CD4-positive, alpha-beta T cell treated with Interferon gamma for 1 hour (primary cell): ENCODE measurements at places on chromosomes 6 and 20.

- no peak for DNase-seq
Observed at GRCh38 chr20:40687384-40688128, 1.5 kb downstream of the MAFB start.

DNA sequence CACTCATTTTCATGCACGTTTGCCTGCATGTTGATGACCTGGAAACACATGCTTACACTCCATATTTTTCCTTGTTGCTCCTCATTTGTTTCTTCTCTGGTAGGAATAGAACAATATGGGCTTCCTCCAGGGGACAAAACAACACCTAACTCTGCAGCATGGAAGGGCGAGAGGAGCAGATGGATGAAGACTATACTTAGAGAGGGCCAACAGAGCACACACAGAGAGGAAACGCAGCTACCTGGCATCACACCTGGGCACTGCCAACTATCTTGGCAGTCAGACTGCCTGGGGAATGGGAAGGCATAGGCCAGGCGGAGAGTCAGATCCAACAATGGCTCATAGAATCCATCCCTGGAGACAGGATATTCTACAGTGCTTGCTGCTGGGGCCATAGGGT is 290.9 kb downstream of the CD83 start:
- no peak for DNase-seq

DNA sequence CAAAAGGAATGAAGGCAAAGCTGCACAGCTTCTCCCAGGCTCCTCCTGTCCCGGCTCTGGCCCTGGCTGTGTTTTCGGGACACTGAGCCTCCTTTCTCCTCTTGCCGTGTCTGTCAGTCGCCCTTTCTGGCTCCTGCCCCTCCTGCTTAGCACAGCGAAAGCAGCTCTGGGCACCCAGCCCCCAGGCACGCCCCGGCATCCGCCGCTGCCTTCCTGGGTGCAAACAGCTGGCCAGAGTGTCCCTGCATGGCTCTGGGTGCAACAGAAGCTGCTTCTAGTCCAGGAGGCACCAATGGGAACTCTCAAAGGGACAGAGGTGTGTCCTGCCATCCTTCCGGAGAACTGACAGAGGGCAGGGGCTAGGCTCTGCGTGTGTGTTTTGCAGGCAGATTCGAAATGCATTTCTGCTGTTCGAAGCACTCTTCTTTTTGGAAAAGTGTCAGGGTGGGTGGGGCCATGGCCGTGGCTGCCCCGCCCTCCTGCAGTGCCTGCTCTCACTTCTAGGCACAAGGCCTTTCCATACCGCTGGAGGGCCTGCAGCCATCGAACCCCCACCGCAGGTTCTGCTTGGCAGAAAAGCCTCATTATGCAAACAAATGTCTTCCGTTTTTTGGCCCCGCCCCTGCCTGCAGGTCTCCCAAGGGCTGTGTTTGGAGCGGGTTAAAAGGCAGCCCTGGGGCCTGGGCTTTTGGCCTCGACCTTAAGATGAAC is 15.5 kb downstream of the COL9A3 start:
- DNase-seq, result peak; percentile 78

DNA sequence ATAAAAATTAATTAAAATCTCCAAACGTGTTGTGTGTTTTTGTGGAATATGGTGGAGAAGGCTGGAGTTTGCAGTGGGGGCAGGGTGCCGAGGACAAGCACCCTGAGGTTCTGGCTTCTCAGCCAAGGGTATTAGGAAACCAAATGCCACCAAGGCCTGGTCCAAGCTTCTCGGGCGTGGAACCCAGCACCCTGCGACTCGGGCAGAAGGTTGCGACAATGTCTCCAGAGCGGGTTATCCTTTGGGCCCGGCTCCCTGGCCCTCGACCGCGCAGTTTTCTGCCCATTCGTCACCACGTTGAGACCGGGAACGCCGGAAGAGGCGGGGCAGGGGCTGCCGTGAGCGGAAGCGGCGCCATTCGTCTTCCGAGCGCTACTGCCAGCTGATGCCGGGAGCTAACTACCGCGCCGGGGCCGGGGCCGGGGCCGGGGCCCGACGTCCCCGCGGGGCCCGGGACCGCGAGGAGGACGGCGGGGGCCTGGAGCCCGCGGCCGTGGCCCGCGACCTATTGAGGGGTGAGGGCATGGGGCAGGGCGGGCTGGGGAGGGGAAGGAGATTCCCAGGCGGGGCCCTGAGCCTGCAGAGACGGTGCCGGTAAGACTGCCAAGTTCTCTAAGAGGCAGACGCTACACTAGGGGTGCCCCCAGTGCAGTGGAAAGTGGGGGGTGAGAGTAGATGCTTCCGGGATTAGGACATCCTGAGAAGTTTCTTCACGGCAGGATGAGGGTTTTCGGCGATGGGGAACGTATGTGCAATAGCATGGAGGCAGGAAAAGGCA is at the start of gene RRP36:
Gene RRP36, plus strand, starts transcription at position 354 of the 778 bp plus-strand sequence. Its CDS starts 32 bp downstream, at position 386.
- peak; percentile 47 for DNase-seq

DNA sequence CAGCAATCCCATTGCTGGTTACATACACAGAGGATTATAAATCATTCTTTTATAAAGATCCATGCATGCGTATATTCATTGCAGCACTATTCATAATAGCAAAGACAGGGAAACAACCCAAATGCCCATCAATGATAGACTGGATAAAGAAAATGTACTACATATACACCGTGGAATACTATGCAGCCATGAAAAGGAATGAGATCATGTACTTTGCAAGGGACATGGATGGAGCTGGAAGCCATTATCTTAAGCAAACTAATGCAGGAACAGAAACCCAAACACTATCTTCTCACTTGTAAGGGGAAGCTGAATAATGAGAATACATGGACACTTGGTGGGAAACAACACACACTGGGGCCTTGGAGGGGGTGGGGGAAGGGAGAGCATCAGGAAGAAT is 529.7 kb downstream of the TBC1D32 start:
- DNase-seq, result no peak
